Inflammatory macrophage treated with lipopolysaccharide for 4 hours (primary cell): ENCODE measurements at places on chromosomes 2 and 18.

- no peak for DNase-seq
Observed at GRCh38 chr2:33038799-33039198, 92.0 kb downstream of the LTBP1 start.

DNA sequence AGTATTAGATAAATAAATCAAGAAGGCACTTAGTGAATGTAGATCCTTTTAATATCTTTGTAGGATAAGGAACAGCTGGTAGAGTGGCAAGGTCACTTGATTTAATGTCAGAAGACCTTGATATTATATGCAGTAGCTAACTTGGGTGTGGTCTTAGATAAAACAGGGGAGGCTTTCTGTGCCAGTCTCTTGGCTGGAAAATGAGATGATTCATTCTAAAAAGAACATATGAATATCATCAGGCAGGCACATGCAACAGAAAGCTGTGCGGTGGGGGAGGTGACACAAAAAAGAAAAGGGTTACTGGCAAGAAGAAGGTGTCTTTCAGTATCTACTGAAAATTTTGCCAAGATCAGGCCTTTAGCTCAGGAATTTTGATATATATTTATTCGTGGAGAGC is 931.7 kb upstream of the CELF4 start:
- no peak for DNase-seq

- DNase-seq, result peak; percentile 27
Observed at GRCh38 chr18:62732617-62733016, 17.3 kb downstream of the PHLPP1 start.

DNA sequence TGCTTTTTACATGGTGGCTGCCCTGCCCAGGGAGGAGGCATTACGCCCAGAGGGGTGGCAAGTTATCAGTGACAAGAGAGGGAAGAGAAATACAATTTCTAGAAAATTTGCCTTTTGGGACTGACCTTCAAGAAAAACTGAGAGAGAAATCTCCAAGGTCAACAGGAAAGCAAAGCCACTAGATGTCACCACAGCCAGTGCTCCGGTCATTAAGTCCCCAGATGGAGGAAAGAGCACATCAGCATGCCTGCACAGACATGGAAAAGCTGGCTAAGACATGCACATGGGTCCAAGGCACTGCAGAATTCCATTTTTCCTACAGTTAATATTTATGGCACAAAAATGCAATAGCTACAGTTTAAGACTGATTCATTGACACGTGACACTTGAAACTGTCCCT is 21.0 kb downstream of the FHL2 start:
- no peak for DNase-seq

DNA sequence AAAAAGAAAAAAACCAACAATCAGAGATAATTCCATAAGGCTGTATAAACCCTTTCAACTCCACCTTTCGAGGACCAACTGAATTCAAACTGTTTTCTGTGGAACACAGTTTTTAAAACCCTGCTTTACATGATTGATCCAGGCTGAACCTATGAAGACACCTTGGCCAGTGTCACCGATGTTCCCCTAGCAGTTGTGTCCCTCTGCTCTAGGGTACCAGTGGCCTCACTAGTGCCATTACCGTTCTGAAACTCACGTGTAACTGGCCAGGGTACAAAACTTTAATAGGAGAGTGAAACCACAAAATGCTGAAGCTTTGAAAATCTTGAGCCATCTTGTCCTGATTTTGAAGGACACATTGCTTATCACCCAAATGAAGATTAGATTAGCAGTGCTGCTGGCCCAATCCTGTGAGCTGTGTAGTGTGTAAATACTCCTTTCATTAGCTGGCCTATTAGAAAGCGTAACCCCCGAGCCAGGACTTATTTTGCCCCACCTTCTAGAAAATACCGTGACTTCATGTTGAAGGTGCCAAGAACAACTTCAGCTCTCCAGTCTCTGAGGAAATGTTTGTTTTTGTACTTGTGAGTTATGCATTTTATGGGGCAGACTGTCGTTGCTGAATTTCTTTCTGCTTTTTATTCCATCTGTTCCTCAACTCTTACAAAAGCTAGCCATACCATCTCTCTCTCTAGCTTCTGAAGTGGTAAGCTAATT is 147.8 kb upstream of the MAP3K20 start:
- no peak for DNase-seq

- no peak for DNase-seq
Observed at GRCh38 chr18:72376256-72376655, 167.9 kb downstream of the CBLN2 start.

GRCh38 chr2:197613509-197613987 is 61.8 kb downstream of the RFTN2 start:
- peak; percentile 70 for DNase-seq

GRCh38 chr2:101349893-101350662 is 37.2 kb downstream of the CREG2 start:
- peak; percentile 83 for DNase-seq

DNA sequence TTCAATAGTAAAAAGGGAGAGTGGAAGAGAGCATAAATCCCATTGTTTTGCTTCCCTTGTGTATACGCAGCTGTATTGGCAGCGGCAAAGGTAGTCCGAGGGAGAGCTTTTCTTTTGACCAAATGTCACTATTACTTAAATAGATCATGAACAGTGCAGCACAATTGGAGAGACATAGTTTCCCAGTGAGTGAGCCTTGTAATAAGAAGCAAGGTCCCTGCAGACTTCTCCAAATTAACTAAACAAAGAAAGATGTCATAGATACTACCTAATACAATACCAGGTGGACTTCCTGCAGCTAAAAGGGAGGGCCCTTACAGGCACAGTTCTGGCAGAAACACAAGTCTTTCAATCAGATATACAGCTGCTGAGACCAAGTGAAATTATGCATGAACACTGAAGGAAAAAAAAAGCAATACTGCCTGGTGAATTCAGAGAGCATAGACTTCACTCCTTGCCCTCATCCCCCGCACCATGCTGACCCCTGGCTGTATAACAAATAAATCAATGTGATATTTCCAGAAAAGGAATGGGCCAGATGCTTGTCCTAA is 404.7 kb upstream of the CDH2 start:
- no peak for DNase-seq

DNA sequence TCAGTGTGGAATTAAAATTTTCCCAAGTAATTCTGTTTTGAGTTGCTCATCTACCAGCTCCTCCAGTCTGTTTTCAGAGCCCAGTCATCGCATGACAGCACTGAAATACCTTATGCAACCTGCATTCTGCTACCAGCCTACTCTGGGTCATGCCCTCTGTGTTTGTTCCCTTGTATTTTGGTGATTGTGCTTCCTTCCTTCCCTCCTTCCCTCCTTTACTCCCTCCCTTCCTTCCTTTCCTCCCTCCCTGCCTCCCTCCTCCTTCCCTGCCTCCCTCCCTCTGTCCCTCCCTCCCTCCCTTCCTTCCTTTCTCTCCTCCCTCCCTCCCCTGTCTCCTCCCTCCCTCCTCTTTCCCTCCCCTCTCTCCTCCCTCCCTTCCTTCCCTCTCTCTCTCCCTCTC is 289.6 kb downstream of the CDH2 start:
- no peak for DNase-seq

DNA sequence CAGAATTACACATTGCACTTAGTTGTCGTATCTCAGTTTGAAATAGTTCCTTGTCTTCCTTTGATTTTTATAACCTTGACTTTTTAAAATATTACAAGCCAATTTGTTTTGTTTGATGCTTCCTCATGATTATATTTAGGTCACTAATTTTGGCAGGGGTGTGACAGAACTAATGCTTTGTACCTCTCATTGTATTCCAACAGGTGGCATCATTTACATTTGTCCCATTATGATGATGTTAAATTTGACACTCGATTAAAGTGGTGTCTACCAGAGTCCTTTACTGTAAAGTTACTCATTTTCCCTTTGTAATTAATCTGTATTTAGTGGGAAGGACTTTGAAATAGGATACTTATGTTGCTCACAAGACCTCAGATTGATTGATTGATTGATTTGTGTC is 21.5 kb upstream of the MFSD2B start:
- peak; percentile 12 for DNase-seq

GRCh38 chr18:66819235-66819634 is 215.3 kb upstream of the CDH19 start:
- DNase-seq, result no peak

GRCh38 chr2:207516206-207516605 is 13.6 kb upstream of the CREB1 start:
- no peak for DNase-seq

GRCh38 chr2:213166109-213166508 is 14.7 kb upstream of the IKZF2 start:
- DNase-seq, result no peak

- no peak for DNase-seq
Observed at GRCh38 chr2:109322111-109322510, 193.1 kb downstream of the SH3RF3 start.

DNA sequence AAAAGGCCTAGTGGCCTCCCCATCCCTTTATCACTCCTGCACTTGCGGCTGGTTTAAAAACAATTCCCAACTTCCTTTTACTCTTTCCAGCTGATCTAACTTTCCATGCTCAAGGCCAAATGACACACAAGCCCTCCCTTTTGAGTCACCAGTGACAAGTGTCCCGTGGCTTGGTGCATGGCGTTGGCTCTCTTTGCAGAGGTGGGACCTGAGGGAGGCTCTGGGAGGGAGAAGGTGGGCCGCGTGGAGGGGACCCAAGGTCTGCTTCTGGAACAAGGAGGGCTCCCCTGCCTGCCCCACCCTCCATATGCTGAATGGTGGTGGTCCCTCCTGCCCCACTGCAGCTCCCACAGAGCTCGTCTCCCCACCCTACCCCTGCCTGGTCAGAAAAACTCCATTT is 30.8 kb upstream of the HPCAL1 start:
- DNase-seq, result no peak

GRCh38 chr2:20532634-20533437 is 86.0 kb downstream of the RHOB start:
- no peak for DNase-seq

- peak; percentile 26 for DNase-seq
Observed at GRCh38 chr2:47437287-47437686, 34.3 kb downstream of the MSH2 start.

DNA sequence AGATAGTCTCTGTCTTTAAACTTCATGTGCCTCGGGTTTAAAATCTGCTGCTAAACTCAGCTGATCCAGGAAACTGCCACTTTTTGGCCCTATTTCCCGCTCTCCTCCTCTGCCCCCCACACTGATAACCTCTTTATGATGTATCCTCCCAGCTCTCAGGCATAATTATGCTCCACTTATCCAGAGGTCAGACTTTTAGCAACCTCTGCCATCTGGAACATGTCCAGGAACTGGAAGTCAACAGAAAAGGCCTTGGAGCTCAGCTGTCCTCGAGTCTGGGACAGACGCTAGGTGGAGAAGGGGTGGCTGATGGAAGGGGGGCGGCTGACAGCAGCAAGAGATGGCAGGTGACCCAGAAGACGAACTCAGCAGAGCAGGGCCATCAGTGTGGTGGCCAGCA is 41.2 kb downstream of the ASAP2 start:
- no peak for DNase-seq

DNA sequence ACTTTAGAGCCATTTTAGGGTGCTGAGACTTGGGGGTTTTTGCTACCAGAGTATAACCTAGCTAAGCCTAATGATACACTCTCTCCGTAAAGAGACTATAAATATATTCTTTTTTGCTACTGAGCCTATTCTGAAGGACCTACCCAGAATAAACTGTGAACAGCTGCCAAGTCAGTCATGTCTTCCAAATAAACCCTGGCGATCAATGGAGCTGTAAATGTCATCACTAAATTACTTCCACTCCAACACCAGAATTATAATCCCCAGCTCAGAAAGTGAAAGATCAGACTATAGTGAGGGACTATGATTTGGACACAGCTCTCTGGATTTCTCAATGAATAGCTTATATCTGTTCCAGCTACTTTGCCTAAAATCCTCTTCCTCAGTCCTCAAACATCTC is 178.9 kb downstream of the METTL4 start:
- DNase-seq, result no peak

GRCh38 chr2:45132551-45132950 is 123.3 kb upstream of the SIX2 start:
- no peak for DNase-seq

DNA sequence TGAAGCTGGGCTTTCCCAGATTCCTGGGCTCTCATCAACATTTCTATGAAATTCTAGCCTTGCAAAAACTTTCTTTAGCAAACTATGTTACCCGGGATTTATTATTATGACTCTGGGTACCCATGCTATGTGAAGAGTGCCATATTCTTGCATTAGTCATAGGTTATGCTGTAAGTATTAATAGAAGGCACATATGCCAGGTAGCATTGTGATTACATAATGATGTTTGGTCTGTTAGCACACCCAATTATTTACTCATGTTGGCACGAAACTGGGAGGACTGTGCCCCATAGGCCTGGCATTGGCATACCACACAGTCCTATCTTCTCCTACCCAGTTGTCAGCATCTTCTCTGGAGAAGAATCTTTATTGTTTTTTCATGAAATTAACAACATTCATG is 171.0 kb downstream of the SLC4A3 start:
- no peak for DNase-seq

DNA sequence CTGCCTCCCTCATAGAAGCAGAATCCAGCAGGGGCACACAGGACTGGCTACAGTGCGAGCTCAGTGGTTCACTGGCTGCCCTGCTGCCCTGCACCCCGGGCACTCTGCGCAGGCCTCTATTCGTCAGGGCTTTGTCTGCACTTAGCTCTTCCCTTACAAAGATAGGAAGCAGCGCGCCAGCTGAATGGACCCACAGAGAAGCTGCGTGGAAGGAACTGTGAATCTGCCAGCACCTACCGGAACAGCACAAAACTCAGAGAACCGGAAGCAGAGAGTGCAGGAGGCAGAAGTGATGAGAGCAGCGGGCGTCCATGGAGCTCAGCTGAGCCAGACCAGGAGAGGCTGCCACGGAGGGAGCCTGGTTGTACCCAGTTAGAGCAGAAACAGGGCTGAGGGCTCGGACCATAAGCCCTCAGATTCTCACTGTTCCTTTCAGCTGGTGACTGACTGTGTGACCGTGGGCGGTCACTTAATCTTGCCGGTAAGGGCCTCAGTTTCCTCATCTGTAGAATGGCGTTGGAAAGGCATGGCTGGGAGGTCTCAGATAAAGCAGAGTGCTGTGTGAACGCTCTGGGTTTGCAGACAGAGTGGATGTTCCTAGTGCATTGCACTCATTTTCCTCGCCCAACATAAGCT is 23.1 kb upstream of the SLC66A3 start:
- DNase-seq, result no peak

GRCh38 chr2:171436307-171436706 is 2.3 kb downstream of the DCAF17 start:
- DNase-seq, result peak; percentile 23

DNA sequence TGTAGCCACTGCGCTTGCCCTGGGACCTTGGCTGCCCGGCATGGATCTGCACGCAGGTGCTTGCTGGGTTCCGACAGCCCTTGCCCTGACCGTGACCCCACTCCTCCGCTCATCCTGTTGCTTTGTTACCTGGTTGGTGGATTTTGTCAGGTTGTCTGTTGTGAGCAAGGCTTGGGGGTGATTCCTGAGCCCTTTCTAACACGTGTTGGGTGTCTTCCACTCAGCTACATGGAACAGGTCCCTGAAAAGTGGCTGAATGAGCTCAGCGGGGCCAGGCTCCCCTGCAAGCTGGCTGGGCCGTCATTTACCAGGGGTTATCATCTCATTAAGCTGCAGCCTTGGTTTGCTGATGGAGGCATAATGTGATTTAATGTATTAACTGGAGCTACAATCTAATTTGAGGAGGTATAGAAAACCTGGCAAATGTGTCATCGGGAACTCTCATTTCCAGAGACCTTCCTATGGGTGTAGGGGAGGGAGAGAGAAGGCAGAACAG is 24.6 kb downstream of the RAMP1 start:
- no peak for DNase-seq

- DNase-seq, result peak; percentile 46
Observed at GRCh38 chr2:136233298-136233697, 115.3 kb upstream of the CXCR4 start.

GRCh38 chr2:127124426-127124825 is 17.5 kb upstream of the BIN1 start:
- no peak for DNase-seq
